LNCaP clone FGC (cell line): ENCODE measurements at places on chromosomes 13 and 19.

GRCh38 chr19:29944390-29945012, 2.5 kb downstream of the URI1 start:
- DNase-seq: no peak

DNA sequence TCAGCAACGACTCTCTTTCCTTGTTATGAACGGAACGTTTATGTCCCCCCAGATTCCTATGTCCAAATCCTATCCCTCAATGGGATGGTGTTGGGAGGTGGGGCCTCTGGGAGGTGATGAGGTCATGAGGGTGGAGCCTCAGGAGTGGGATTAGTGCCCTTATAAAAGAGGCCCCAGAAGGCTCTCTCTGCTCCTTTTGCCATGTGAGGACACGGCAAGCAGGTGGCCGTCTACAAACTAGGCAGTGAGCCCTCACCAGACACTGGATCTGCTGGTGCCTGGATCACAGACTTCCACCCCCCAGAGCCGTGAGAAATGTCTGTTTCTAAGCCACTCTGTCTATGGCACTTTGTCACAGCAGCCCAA, 53.2 kb downstream of the EPS15L1 start:
- DNase-seq: no peak

DNA sequence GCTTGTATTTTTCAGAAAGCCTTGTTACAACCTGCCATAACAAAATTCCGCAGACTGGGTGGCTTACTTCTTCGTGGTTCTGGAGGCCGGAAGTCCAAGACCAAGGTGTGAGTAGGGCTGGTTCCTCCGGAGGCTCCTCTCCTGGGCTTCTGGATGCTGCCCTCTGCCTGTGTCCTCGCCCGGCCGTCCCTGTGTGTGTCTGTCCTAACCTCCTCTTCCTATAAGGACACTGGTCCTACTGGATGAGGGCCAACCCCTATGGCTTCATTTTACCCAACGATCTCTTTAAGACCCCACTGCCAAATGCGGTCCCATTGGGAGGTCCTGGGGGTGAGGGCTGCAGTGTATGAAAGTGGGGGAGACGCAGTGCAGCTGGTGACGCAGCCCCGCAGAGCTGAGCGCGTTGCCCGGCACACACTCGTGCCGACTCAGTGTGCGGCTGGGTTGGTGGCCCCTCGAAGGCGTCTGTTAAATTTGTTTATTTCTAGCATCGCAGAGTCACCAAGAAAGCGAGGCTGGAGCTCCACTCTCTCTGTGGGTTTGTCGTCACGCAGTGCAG, 116.7 kb downstream of the SOX1 start:
- DNase-seq: no peak

DNA sequence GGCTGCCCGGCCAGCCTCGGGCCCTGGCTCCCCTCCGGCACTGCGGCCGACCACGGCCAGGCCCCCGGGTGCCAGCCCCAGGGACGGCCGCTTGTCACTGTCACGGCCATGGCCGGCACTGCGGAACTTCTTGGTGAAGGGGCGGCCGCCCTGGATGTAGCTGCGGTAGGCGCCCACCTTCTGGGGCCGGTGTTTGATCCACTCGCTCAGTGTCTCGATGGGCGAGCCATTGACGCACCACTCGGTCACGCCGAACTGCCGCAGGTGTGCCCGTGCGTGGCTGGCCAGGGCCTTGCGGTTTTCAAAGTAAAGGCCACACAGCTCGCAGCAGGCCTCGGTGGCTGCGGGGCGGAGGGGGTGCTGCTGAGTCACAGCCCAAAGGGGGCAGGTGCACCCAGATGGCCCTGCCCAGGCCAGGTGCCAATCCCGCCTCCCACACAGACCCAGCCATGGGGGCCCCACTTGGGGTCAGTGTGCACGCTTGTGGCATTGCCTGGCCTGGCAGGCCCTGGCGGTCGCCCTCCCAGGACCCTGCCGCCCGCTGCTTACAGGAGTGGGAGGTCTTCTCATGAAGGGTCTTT, 6.0 kb upstream of the AKAP8L start:
- DNase-seq: no peak

- peak; percentile 23 for DNase-seq
Observed at GRCh38 chr13:41310963-41311405, at the start of gene NAA16. Gene NAA16, plus strand, starts transcription at chr13:41311267. Its CDS starts 262 bp downstream, at chr13:41311529.

DNA sequence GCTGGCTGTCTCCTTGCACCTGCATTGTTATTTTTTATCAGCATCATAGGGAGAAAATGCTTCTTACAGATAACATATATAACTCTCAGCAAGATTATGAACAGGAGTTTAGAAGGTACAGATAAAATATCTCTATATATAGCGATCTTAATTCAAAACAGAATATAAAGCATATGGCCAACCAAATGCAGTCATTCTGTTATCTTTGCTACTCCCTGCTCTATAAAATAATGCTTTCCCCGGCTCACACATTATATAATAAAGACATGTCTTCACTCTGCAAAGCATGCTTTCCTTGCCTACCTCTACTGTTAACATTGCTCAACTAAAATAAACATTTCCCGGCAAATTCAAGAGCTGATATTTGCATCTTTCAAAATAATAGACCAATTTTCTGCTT, 161.7 kb downstream of the FGF14 start:
- DNase-seq: no peak

- no peak for DNase-seq
Observed at GRCh38 chr19:31616031-31616430, 266.8 kb upstream of the TSHZ3 start.

- no peak for DNase-seq
Observed at GRCh38 chr13:52109116-52109670, 19.7 kb downstream of the NEK5 start.

DNA sequence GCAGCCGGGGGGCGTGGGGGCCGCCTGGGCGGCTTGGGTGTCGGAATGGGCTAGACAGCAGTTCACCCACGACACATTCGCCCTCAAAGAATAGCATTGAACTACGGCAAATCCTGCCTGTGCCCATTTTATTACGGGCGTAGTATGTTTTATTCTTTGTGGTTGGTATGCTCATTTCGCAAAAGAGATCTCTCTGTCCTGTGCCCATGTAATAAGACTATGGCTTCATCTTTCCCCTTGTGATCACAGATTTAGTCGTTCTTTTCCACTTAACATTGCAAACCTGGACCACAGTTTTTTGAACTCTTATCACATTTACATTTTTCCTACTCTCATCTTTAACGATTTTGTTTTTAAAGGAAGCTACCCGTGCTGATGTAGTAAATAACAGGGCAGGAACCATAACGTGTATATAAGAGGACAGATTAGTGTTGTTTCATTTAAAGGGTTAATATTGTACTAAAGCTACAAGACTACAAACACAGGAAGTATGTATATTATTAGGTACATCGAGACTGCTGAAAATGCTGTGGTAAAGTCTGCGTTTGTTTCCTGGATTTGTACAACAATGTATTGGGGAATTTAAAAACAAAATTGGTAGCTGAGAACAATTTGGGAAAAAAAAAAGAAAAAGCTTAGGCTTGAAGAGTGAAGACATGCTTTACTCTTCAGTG, 3.2 kb upstream of the MYCBP2 start:
- no peak for DNase-seq

- DNase-seq: no peak
Observed at GRCh38 chr19:40599902-40600569, 1.1 kb upstream of the LTBP4 start.

- no peak for DNase-seq
Observed at GRCh38 chr19:2438178-2438577, 10.8 kb upstream of the TIMM13 start.

DNA sequence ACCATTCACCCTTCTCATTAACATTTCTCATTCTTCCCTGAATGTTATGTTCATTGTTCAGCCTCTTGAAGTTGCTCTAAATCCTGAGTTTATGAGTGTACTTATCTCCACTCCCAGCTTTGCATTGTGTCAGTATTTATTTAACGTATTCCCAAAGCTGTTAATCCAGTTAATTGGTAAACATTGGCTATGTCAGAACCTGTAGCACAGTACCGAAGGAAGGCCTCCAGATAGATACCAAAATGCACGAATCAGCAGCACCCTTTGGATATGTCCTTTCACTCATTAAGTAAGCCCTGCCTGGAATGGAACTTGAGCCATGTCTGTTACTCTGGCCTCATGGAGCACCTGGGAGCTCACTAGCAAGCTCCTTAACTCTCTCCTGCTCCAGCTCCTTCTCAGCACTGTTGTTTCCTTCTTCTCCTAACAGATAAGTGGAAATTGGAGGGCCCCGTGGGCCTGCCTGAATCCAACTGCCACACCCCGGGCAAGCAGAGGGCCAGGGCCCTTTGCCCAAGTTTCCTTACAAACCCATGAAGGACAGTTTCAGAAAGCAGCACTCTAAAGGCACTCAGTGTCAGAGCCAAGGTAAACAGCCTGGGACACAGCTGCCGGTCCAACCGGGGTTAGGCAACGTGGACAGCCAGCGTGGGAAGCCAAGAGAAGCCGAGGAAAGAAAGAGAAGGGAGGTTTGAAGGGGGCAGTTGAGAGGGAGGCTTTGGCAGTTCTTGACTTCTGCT, 155.0 kb upstream of the SERP2 start:
- peak; percentile 98 for DNase-seq

- DNase-seq: no peak
Observed at GRCh38 chr19:33449799-33450198, 71.8 kb downstream of the PEPD start.

- DNase-seq: peak; percentile 3
Observed at GRCh38 chr19:29596885-29597525, 9.1 kb upstream of the POP4 start.

DNA sequence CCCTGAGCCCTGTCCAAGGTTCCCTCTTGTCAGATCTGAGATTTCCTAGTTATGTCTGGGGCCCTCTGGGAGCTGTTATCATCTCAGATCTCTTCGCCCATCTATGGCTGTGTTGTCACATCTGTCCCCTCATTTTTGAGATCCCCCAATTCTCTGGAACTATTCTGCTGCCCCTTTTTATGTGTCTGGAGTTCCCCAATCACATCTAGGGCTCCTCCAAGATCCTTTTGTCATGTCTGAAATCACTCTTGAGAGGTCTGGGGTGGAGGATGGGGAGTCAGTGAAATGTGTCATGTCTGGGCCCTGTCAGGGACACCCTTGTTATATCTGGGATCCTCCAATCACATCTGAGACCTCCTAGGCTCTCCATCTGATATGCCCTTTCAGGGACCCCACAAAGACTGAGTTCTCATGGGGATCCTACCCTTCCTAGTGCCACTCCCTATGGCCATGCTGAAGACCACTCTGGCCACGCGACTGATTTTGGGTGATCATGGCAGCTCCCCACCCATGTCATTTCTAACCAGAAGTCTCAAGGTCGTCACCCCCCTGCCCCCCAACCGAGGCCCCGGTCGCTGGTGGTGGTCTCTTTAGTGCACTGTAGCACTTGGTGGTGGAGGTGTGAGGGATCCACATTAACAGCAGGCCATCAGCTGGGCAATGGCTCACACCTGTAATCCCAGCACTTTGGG, 3.8 kb upstream of the MYBPC2 start:
- DNase-seq: no peak

DNA sequence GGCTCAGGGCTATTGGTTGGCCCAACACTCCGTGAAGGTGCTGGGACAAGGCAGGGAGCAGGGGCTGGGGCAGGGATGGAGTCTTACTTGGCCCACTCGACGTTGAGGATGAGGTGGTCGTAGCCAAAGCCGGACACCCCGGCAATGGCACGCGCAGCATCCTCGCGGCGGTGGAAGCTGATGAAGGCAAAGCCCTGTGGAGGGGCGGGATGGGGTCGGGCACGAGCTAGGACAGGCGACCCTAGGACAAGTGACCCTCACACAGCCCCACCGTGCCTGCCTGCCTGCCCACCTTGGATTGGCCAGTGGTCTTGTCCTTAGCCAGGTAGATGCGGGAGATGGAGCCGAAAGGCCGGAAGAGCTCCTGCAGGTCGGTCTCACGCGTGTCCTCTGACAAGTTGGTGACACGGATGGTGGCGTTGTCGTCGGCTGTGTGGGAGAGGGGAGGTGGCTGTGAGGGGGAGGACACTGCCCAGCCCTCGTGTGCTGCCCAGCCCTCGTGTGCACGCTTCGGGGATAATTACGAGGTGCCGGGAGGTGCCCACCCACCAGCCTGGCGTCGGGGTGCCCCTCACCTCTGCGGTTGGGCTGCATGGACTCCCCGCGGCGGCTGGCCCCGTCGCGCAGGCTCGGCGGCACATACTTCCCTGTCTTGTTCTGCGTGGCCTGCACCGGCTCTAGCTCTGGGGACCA, 4.0 kb downstream of the P2RY11 start:
- DNase-seq: no peak

- DNase-seq: no peak
Observed at GRCh38 chr13:113161433-113161832, 3.0 kb downstream of the PROZ start.
